ENCODE measurements at places on chromosomes 13 and 19.

DNA sequence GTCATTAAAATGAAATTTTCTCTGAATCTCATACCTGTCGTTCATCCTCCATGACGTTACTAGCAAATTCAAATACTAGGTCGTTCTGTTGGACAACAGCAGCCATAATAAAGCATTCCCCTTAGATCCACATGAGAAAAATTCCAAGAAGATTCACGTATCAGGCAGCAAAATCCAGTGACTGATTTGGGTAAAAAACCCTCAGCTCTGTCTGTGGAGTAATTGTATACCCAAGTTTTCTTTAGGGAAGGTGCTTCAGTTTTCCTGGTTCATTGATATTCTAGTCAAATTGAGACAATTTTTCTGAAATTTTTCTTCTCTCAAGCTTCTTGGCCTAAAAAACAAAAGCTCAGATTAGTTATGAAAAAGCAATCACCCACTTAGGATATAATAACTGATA is 37.2 kb downstream of the ELF1 start:
- DNase-seq = no peak

DNA sequence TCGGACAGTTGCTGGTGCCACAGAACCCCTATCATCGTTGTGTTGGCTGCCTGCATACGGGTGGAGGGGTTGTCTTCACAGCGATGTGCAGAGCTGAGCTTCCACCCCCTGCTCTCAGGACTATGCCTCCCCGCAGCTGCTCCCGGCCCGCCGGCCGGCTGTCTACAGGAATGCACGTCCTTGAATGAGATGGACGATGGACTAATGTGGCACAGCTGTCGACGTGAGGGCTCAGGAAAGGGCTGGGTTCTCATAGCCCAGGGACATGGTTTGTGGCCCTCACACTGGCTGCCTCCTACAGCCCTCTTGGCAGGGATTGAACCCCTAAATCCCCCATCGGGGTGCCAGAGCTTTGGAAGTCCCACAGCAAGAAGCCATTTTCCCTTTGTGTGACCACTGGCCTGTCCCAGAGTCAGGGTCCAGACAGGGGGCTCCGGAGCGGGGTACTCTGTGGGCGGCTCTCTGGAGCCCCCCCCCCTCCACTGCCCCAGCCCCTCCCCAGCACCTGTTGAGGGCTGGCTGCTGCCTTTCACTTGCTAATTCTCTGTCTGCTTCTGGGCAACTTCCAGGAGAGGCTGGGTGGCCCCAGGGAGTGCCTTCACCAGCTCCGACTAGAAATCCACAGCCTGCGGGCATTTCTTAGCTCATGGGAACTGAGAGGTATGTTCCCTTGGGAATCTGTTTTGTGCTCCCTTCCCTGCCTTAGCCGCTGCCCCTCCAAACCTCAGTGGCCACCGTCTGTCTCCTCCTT is 40.2 kb downstream of the TSSK6 start:
- no peak for DNase-seq

DNA sequence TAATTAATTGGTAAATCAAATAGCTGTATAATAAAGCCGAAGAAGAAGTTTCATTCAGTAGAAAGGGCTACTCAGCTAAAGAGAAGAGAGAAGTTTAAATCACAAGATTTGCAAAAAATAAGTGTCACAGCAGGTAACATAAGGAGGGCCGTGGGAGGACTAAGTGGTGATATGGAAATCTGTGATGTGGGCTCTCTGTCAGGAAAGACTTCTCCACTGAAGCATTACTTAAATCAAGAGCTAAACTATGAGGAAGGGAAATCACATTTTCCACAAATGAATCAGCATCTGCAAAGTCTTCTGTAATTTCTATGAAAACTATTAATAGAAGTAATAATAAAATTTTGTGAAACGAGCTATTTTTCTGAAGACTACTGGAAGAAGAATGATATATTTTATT is 153.8 kb downstream of the PCDH9 start:
- peak; percentile 29 for DNase-seq

DNA sequence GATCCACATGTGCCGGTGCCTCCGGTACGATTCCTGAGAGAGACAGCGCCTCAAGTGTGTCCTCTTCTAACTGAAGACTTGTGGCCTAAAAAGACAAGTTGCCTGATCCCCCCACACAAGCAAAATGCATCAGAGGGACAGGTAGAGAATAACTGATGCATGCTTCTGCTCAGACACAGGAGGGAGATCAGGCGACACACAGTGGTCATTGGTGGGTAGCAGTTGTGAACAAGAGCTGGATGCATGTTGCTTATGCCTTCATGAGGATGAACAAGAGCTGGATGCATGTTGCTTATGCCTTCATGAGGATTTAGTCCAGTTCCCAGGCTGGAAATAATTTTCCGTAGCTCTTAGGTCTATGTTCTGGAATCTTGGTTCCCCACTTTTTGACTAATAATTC is 505.6 kb downstream of the MYO16 start:
- no peak for DNase-seq

DNA sequence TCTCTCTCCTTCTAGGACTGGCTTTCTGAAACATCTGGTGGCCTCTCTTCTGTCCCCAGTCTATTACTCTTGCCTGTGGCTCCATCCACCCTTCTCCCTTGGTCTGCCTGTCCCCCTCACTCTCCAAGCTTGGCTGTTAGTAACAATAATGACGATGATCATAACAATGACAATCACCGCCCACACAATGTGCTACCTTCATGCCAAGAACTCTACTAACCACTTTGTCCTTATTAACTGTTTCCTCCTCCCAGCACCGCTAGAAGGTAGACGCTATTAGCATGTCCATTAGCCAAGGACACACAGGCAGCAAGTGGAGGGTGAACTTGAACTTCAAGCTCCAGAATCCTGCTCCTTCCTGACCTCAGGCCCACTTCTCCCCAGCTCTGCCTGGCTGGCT is 2.7 kb downstream of the GYS1 start:
- no peak for DNase-seq

DNA sequence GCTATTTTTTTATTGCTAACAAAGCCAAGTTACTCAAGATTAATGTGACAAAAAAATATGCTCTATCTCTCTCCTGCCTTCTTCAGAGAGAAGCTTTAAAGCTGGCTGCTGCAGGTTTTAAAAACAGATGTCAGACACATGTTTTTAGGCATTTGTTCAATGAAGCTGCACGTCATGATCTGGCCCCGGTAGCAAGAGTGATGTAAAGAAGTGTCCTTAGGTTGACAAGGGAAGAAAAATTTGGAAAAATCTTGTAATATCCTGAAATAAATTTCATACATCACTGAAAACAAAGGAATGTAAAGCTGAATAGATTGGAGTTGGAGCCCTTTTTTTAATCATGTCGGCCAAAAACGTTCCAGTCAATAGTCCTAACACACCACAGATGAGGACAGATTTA is 531.4 kb upstream of the NBEA start:
- no peak for DNase-seq

DNA sequence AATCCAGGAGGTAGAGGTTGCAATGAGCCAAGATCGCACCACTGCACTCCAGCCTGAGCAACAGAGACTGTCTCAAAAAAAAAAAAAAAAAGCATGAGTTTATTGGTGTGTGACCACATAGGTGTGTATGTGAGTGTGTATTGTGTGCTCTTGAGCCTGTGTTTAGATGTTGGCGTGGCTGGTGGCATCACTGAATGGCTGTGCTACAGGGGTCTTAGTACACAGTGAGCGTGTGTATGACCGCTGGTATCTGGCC is 2.5 kb downstream of the SLC1A5 start:
- no peak for DNase-seq

DNA sequence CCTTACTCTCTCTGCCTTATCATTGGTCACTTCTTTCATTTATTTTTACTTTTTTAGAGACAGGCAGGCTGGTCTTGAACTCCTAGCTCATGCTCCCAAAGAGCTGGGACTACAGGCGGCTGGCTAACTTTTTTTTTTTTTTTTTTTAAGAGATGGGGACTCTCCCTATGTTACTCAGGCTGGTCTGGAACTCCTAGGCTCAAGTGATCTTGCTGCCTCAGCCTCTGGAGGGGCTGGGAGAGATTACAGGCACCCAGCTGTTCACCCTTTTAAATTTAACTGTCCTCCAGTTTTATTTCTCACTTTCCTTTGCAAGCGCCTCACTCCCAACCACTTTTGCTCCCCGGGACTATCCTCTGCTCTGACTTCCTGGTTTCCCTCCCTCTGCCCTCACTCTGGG is 5.6 kb upstream of the CLDN10 start:
- DNase-seq = no peak

DNA sequence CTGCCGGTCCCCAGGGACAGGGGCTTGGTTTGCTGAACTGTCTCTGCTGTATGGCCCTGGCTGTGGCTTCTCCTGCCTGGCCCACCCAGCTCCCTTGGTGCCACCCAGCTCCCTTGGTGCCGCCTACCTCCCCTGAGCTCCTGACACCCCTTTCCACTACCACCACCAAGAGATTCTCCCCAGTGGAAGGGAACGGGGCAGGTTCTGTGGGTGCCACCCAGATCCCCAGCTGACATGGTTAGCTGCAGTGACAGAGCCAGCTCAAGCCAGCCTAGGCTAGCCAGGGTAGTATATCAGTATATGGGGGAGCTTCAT is 28.5 kb upstream of the POP4 start:
- no peak for DNase-seq

DNA sequence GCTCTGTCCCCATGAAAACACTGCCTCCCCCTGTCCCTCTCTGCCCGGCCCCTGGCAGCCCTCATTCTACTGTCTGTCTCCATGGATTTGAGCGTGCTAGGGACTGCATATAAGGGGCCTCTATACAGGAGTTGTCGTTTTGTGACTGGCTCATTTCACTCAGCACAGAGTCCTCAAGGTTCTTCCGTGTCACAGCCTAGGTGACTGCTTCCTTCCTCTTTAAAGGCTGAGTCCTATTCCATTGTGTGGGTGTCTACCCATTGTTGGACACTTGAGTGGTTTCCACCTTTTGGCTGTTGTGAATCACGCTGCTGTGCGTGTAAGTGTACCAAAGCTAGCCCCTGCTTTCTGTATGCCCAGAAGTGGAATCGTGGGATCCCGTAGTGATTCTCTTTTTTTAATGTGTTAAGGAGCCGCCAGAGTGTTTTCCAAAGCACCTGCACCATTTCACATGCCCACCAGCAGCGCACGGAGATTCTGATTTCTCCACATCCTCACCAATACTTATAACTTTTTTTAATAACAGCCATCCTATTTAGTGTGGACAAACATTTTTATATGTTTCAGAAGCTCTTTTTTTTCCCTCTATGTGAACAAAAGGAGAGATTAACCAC is 116.7 kb downstream of the COL4A2 start:
- no peak for DNase-seq

DNA sequence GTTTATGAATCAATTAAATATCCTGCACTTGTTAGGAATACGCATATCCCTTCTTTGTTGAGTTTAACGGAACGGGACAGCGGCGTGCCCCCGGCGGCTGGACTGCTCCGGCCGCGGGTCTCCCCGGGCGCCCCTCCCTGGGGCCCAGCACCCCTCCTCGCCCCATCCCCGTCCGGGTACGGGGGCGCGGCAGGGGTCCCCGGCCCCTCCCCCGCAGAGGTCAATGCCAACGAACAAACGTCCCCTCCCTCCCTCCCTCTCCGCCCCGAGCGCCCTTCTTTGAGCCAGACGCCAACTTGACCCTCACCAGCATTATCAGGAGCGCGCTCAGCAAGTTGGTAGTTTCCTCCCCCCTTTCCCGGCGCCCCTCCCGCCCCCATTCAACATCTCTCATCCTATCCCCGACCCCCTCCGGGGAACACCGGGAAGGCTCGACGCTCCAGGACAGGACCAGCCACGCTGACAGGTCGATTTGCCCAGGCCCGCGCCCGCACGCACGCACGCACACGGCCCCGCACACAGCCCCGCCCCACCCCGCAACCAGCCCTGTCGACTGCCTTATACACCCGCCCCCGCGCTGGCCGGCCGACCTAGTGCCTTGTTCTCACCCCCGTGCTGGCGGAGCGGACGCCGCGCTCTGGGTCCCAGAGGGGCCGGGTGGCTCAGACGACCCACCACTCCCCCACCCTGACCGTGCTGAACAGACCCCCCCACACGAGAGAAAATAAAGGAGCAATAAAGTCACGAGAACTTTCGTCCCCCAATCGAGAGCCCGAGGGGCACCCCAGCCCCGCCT is 5.0 kb downstream of the LYL1 start:
- DNase-seq = no peak

DNA sequence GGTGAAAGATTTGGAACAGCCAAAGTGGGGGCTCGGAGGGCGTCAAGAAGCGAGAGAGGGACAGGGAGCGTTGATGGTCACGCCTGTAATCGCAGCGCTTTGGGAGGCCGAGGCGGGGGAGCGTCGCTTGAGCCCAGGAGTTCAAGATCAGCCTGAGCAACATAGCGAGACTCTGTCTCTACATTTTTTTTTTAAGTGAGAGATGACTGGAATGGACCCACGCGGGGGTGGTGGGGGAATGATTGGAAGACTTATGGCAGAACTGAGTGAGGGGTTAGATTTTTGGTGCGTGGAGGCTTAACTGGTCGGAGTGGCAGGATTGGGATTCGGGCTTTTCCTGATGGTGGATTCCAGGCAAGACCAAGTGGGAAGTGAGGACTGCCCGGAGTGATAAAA is 725 bp downstream of the PSMD8 start:
- DNase-seq = peak; percentile 38

DNA sequence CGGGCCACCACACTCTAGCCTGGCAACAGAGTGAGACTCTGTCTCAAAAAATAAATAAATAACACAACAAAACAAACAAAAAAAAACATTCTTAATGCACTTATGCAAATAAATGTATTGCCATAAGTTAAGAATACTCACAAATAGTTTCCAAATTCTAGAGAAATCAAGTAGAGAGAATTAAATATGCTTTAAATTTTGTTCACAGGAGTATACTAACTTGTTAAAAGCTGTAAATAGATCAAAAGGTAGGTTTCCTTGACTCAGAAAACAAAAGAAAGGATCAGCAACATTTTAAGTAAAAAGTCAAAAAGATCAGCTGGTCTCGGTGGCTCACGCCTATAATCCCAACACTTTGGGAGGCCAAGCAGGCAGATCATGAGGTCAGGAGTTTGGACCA is 50.5 kb upstream of the ZNF429 start:
- peak; percentile 4 for DNase-seq

- DNase-seq = no peak
These were observed 199.6 kb downstream of the UQCRFS1 start for GRCh38 chr19:29013325-29013724.

DNA sequence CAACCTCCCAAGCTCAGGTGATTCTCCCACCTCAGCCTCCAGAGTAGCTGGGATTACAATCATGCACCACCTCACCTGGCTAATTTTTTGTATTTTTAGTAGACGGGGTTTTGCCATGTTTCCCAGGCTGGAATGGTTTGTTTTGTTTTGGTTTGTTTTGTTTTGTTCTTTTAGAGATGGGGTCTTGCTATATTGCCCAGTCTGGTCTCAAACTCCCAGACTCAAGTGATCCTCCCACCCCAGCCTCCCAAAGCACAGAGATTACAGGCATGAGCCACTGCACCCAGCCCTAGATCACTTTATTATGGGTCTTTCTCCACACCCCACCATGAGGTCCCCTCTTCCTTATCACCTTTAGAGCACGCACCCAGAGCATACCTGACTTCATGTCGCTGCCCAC is 8.0 kb upstream of the KRTDAP start:
- DNase-seq = no peak

GRCh38 chr19:4684312-4685095 is 14.4 kb upstream of the MYDGF start:
- DNase-seq = no peak

All from amniotic epithelial cell (primary cell).